8988T (cell line): ENCODE measurements at places on chromosomes 3 and 15.
A peak's percentile ranks its signal among the peaks of the same experiment; 100 is the strongest.

DNA sequence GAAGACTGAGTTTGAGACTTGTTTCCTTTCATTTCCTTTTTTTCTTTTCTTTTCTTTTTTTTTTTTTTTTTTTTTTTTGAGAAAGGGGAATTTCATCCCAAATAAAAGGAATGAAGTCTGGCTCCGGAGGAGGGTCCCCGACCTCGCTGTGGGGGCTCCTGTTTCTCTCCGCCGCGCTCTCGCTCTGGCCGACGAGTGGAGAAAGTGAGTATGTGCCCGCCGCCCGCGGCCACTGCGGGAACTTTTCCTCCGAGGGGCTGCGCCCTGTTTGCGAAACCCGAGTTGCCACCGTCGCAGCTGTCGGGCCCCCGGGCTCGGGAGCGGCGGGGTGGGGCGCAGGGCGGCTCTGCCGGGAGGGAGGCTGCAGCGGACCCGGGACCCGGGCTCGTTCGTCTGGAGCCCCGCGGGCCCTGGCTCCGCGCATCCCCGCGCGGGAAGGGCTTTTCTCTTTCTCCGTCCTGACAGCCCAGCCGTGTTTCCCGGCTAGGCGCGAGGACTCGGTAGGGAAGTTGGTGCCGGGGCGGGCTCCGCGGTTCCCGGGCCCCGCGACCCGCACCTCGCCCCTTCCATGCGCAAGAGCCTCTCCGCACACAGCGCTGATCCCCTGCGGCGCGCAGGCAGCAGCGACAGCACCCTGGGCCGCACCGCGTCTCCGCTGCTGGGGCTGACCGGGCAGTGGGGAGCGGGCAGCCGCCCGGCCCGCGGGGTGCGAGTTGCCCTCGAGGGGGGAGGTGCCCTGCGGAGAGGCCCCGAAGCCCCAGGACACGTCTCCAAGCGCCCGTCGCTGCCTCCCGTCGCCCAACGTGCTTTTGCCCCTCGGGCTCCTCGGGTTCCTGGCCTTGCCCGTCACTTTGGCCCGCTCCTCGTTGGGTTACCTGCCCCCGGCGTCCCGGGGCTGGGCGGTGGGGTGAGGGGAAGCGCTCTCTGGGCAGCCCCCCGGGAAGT lies 1.4 kb downstream of the IGF1R start:
- peak; percentile 23 for DNase-seq

- peak; percentile 99 for DNase-seq
Measured at GRCh38 chr3:186826976-186827857, 15.3 kb upstream of the ADIPOQ start.

DNA sequence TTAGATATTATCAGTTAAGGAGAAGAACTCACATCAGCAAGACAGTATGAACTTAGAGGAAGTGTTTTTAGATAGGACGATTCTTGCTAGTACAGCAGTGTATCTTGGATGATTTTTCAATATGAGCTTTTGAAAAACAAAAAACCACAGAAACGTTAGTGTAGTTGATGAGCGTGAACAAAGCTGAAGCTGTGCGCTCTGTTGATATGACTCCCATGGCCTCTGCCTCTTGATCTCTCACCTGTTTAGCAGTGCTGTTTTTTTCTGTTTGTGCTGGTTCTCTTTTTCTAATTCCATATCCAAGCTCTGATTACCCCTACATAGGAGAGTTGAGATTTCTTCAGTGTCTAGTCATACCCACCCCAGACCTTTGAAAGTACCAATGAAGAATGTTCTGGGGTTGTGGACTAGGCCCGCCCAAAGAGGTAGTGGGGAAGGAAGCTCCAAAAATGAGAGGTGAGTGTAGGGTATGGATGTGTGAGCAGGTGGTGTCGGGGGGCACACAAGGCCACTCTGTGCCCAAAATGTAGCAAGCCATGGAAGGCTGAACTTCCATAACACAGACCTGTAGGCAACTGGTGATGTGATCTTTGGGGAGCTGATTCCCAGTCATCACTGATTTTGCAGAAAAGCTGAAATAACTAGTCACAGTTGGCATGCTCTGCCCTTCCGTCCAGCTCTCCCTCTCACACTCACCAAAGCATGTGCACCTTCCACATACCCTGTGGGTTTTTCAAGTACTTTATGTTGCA lies 20.0 kb upstream of the CMTM7 start:
- no peak for DNase-seq

DNA sequence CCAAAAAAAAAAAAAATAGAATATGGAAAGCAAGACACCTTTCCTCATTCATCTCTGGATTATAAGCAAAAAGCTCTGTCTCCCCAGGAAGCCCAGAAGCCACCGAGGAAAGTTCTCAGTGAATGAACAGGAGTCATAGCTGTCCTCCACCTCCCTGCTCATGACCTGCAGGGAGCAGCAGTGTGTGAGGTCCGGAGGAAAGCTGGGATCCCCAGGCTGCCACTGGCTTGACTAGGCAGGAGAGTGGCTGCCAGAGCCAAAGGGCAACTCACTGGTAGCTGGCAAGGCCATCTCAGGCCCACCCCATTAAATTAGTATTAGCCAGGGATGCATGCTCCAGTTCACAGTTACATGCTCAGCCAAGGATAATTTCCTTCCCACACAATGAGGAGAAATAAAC lies 191.6 kb upstream of the STT3B start:
- DNase-seq: no peak

GRCh38 chr3:189277711-189278110 lies 105.9 kb downstream of the TPRG1 start:
- no peak for DNase-seq

GRCh38 chr3:60217156-60217911 lies 1033.9 kb downstream of the FHIT start:
- no peak for DNase-seq

GRCh38 chr15:50627351-50628055 lies 59.1 kb downstream of the TRPM7 start:
- DNase-seq: no peak

DNA sequence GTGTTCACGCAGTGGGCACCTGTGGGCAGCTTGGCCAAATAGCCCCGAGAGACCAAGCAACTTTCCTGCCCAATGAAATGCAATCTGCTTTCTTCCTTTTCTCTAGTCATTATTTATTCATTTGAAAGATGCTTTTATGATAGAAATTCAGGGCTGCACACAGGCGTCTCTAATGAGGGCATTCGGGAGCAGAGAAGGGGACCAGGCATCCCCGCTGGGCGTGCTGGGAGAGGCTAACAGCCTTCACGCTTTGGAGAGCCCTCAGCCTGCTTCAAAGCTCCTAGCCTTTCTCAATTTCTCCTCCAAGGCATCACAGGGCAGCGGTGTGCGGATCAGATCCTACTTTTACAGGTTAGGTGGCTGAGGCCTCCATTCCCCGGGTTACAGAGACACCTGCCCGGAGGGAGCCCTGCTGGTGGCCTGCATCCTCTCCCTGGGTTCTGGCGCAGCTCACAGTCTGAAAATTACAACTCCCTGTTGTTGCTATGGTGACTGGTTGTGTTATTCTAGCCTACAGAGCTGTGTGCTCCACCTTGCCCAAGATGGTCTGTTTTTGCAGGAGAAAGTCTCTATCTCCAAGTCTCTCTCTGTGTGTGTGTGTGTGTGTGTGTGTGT lies 21.8 kb upstream of the KLF13 start:
- no peak for DNase-seq

GRCh38 chr3:186097663-186098451 lies 11.0 kb downstream of the ETV5 start:
- no peak for DNase-seq
